ENCODE measurements at places on chromosomes 2 and 18.

DNA sequence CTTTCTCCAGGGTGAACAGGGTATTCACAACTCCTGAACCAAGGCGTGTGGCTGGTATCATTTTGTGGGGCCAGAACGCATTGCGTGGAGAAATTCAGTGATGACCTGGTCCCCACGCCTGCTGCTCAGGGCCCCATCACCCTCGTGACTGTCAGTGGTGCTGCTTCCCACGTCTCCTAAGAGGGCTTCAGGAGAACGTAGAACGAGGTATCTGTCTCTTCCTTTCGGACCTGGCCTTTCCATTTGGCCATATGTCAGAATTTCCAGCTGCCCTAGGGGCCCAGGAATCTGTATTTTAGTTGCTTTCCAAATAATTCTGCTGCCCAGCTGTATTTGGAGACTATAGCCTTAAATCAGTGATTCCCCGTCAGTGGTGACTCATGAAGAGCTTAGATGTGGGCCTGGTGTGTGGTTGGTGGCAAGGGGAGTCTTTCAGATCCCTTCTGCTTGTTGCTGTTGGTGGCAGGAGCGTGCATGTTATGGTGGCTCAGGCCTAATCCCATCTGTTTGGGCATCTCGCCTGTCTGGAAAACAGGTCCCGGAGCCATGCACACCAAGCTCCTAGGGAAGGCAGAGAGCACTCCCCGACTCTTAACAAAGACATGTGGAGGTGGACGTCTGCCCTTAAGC lies 56.4 kb downstream of the NPAS2 start:
- peak; percentile 41 for DNase-seq

DNA sequence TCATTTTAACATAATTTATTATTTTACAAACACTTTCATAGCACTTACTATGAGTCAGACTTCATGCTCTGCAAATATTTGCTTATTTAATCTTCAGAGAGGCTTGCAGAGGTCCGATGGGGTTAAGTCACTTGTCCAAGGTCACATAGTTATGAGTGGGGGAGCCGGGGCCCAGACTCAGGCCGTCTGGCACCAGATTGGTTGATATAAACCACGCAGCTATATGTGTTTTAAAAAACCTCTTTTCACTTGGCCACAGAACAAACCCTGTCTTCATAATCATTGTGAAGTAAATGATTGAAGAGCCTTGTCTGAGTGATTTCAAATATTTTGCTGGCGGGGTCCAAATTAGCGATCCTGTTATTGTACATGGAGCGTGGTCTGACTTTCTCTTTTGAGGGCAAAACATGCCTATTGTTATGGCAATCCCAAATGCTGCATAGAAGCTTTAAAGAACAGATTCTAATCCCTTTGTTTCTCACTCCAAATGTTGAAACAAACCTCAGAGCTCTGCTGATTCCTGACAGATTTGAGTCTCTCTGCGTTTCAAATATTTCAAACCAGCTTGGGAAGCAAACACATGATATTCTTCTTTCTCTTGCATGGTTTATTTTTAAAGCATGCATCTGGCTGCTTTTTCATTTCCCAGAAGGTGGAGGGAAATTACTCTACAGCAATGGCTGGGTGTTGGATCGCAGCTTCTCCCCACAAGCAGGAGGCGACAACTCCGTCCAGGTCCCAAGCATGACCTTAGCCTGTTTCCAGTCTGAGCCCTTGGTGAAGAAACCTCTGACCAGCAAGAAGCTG lies 142.4 kb downstream of the DDX1 start:
- peak; percentile 93 for DNase-seq

DNA sequence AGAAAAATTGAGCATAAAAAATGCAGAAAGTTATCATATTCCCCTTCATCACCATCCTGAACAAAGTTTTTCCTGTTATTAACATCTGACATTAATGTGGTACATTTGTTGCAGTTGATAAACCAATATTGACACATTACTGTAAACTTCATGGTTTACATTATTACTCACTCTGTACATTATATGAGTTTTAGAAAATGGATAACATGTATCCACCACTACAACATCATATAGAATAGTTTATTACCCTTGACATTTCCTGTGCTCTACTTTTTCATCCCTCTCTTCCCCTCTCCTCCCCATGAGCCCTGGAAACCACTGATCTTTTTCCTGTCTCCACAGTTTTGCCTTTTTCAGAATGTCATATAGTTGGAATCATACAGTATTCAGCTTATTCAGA lies 618.6 kb upstream of the TMEFF2 start:
- DNase-seq, result no peak

DNA sequence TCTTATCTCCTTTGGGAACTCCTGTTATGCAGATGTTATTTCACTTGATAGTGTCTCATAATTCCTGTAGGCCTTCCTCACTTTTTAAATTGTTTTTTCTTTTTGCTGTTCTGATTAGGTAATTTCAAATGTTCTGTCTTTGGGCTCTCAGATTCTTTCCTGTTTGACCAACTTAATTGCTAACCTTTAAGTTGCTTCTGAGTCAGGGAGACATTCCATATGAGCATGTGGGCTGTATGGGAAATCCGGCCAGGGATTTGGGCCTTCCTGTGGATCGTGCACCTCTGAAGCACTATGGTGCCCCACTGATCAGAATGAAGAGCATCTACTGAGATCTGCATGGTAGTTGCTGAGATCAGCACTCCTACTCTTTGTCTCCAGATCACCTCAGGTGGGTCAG lies 44.7 kb upstream of the REEP1 start:
- no peak for DNase-seq

DNA sequence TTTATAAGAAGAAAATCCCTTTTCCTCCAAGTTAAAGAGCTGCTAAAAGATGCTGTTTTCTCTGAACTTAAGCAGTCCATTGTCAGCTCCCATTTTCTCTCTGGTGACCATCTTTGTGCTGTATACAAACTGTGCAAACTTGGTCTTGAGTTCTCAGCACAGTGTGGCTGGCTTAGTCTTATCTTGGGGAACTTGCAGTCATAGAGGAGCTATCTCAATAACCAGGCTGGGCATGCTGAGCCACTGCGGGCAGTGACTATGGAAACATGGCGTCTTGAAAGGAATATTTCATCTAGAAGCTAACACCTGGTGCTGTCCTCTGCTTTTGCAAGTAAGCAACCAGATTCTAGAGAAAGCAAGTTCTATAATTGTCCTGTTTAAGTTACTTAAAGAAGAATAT lies 1334.4 kb upstream of the CELF4 start:
- DNase-seq, result no peak

DNA sequence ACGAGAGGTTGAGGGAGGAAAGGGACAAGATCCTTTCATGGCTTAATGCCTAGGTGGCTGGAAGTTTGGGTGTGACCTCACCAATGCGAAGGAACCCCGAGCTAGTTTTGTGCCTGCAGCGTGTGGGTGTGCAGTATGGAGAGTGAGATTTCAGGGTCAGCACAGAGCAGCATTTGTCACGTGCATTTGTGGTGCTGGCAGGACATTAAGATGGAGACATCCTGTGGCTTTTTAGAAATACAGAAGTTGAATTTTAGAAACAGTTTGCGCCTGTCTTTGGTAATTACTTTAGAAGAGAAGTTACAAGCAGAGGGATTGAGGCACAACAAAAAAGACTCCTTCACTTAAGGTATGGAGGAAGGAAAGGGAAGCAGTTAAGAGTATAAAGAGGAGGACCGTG lies 258.2 kb upstream of the THUMPD2 start:
- no peak for DNase-seq

Data from amniotic epithelial cell (primary cell).